ENCODE measurements at places on chromosomes 4 and X.

DNA sequence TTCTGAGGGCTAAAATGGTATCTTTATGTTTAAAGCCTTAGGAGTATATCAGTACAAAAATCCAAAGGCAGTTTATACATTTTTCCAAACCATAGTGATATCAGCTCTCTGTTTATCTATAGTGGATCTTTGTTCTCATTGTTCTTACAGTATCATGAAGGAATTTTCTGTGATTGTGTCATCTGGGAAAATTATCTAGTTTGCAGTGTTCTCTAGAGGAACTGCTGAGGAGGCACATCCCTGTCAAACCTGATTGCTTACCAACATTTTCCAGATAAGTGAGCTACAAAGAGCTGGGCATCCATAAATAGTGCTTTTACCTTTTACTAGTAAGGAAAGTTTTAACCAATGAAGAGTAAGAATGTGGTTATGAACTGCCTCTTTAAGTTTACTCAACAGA lies 44.9 kb upstream of the SLC25A31 start:
- no peak for DNase-seq

DNA sequence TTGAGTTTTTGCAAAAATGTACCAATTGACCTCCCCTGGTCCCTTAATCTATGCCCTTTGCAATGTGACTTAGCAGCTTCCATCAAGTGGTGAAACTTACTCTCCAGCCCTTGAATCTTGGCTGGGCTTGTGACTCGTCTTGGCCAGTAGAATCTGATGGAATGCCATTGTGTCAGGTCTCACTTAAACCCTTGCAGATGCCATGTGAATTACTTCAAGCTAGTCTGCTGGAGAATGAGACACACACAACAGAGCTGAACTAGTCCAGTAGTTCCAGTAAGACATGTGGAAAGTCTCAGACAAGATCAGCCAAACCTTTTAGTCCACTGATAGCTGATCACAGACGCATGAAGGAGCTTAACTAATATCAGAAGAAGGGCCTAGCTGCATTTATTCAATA lies 567.8 kb upstream of the CPEB2 start:
- no peak for DNase-seq

GRCh38 chrX:144586756-144587155 lies 660.5 kb upstream of the SPANXN1 start:
- no peak for DNase-seq

GRCh38 chr4:36256398-36256891 lies 12.1 kb upstream of the ARAP2 start:
- no peak for DNase-seq

DNA sequence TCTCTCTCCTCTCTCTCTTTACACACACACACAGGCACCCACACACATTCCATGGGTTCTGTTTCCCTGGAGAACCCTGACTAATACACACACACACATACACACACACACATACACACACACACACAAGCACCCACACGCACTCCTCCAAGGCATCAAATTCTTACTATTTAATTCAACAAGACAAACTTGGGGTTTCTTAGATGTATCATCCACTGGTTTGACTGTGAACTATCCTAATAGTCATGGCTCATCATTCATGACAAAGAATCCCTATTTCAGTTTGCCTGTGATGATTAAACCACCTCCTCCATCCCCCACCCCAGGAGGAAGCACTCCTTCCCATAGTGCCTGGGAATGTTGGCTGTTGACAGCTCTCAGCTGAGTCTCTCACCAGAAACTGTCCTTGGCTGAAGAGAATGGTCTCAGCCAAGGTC lies 98.2 kb downstream of the USP46 start:
- no peak for DNase-seq

GRCh38 chrX:21479695-21480270 lies 105.6 kb downstream of the CNKSR2 start:
- DNase-seq: peak; percentile 23

GRCh38 chr4:41146716-41147506 lies 67.4 kb downstream of the APBB2 start:
- no peak for DNase-seq

GRCh38 chr4:185566972-185567371 lies 31.7 kb upstream of the PDLIM3 start:
- no peak for DNase-seq

- DNase-seq: no peak
Measured at GRCh38 chr4:83212041-83212851, 72.4 kb downstream of the COQ2 start.

GRCh38 chrX:69066966-69067525 lies 98.2 kb downstream of the PJA1 start:
- DNase-seq: no peak
